Activated T-cell treated with anti-CD3 and anti-CD28 coated beads for 4 hours (primary cell): ENCODE measurements at places on chromosomes 1 and 21.

GRCh38 chr1:161199506-161200139 is 769 bp upstream of the ADAMTS4 start:
- DNase-seq: no peak

DNA sequence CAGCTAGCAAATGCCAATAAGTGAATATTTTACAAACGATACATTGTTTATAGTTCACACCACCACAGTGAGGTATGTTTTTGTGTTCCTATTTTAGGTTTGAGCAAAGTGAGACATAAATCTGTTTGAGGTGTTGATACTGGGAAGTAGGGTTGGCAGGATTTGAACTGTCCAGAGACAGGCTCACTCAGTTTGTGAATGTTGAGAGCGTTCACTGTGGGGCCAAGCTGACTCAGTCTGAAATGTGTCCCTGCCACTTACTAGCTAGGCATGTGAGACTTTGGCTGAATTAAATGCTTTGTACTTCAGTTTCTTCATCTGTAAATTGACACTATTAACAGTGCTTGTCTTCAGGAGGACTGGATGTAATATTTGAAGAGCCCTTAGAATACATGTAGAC is 35.1 kb downstream of the DIRAS3 start:
- no peak for DNase-seq

GRCh38 chr21:38468989-38469388 is 29.3 kb downstream of the ERG start:
- no peak for DNase-seq

GRCh38 chr1:203744075-203744972 is 20.7 kb upstream of the LAX1 start:
- DNase-seq: no peak

DNA sequence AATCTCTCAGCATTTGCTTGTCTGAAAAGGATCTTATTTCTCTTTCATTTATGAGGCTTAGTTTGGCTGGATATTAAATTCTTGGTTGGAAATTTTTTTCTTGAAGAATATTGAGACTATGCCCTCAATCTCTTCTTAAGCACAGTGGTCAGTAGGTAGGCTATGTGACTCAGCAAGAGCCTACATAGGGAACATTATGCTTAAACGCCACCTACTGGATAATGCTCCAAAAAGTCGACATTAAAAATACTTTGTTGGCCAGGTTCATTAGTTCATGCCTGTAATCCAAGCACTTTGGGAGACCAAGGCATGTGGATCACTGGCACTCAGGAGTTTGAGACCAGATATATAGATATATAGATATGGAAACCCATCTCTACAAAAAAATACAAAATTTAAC is 678.0 kb upstream of the USP24 start:
- no peak for DNase-seq

DNA sequence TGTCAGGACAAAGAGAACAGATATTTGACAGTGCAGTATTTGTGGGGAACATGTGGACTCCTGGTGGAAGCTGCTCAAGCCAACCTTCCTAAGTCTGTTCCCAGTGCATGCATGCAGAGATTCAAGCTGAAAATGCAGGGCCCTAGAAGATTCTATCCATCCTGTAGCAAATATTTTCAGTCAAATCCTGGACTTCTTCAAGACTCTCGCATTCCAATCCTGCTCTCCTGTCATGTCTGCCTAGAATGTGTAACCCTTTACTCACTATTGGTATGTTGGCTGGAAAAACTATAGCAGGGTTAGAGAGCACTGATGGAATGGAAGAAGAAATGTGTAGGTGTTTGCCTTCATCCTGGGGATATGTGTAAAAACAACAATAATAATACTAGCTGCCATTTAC is 385.6 kb upstream of the PKN2 start:
- DNase-seq: no peak

- no peak for DNase-seq
Measured at GRCh38 chr21:21101911-21102310, 103.7 kb downstream of the NCAM2 start.

- no peak for DNase-seq
Measured at GRCh38 chr1:111006556-111006955, 42.8 kb upstream of the LRIF1 start.

DNA sequence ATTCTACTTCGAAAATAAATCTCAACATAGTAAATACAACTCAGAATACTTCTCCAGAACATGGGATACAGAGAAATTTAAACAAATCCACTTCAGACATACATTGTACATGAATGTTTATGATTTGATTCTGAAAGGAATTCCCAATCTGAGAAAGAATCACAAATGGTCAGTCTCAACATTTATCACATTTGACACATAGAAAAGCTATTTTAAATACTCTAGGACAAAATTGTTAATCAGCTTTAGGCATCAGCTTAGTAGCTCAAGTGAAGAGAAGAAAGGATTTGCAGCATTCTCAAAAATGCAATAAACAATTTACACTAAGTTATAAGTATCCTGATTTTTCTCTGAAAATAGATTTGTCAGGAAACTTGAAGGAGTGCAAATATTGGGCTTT is 184.8 kb downstream of the PTPRC start:
- DNase-seq: no peak

- DNase-seq: no peak
Measured at GRCh38 chr1:189141056-189141455, 1336.6 kb downstream of the BRINP3 start.

GRCh38 chr21:25759573-25759972 is 24.8 kb downstream of the GABPA start:
- DNase-seq: no peak

GRCh38 chr1:224541072-224541790 is 74.9 kb upstream of the CNIH3 start:
- DNase-seq: no peak

DNA sequence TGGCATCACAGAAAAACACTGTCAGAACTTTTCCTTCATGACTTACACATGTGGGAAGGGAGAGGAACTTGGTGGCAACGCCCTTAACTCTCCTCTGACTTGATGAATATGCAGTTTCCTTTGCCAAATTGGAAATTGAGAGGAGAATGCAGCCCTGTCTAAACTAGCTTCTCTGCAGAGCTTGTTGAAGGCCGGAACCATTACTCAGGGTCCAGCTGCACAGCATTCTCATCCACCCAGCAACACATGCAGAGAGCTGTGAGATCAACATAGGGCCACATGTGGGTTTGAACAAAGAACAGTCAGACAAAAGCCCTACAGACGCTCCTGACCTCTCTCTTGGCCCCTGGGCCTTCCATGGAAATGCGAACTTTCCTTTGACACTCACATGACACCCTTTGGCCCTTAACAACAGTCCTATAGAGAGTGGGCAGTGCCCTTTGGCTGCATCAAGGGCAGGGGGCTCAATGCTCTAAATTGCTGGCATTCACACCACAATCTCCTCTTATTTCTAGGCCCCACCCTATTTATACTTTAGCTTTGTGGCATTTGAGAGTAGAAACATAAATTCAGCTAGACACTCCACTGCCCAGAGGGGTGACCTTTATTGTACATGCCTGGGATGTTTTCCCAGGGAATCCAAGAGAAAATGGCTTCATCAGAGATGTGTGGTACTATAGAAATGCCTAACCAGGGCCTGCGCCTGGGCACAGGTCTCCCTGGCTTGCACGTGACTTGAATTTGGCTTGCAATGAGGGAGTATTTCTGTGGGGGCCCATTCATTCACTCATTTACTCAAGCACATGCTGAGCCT is 64.4 kb downstream of the CDC7 start:
- DNase-seq: no peak

DNA sequence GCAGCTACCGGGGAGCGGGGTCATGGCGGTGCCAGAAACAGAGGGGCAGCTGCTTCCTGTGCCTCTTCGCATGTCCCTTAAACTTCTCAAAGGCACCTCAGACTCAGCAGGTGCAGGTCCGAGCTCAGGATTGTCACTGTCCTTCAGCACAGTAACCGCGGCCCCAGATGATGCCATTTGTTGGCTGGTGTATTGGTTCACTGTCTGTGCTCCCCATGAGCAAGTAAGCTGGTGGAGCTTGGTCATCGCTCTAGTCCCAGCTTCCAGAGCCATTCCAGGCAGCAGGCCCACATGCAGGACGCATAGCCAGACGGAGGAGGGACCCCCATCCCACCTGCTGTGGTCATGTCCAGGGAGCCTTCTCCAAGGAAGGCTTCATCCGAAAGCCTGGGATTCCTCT is 154.0 kb upstream of the AJAP1 start:
- no peak for DNase-seq

- DNase-seq: no peak
Measured at GRCh38 chr21:28936721-28937120, 56.0 kb downstream of the LTN1 start.

GRCh38 chr1:150545486-150546032 is 3.6 kb upstream of the ADAMTSL4 start:
- no peak for DNase-seq

DNA sequence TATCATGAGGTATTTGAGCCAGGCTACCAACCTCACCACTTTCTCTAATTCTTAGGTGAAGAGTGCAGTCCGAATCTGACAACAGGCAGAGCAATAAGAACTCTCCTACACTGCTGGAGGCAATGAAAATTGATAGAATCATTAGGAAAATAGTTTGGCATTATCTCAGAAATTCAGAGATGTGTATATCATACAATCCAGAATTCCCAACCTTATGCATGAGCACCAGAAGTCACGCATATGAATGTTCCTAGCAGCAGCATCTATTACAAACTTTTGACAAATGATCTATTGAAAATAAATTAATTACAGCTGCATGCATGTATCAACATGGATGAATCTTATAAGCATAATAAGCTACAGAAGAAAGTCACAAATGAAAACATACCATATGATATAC is 176.9 kb upstream of the CAMK1G start:
- no peak for DNase-seq

DNA sequence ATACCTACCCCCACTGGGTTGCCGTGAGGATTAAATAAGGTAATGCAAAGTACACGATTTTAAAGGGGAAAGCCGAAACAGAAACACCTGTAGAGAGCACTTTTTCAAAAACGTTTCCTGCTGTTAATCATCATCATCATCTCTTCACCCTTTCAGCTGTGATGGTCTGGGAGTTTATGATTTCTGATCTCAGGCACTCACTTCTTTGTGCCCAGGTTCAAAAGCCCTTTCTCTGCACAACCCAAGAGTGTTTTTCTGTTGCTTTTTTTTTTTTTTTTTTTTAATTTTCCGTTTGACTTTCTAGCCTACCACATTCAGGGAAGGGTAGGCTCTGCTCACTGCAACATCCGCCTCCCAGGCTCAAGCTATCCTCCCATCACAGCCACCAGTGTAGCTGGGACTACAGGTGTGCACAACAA is 936 bp upstream of the UBXN11 start:
- no peak for DNase-seq

- DNase-seq: no peak
Measured at GRCh38 chr1:196723325-196724185, 51.1 kb upstream of the CFHR3 start.

DNA sequence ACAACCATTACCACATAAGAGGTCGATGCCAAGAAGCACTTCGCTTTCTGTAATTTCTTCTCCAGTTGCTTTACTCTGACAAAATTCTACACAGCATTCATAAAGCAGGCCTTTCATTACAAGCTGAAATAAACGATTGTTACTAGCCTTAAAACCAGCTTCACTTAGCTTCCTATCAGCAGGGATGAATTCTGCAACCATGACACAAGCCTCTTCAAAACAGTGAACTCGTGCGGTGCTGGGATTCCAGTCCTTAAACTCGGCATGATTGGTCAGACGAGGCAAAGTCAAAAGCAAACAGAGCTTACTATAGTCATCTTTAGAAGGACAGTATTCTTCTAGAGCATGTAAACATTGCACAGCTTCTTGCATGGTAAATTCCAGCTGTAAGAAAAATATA is 30.6 kb downstream of the WDR47 start:
- DNase-seq: no peak

DNA sequence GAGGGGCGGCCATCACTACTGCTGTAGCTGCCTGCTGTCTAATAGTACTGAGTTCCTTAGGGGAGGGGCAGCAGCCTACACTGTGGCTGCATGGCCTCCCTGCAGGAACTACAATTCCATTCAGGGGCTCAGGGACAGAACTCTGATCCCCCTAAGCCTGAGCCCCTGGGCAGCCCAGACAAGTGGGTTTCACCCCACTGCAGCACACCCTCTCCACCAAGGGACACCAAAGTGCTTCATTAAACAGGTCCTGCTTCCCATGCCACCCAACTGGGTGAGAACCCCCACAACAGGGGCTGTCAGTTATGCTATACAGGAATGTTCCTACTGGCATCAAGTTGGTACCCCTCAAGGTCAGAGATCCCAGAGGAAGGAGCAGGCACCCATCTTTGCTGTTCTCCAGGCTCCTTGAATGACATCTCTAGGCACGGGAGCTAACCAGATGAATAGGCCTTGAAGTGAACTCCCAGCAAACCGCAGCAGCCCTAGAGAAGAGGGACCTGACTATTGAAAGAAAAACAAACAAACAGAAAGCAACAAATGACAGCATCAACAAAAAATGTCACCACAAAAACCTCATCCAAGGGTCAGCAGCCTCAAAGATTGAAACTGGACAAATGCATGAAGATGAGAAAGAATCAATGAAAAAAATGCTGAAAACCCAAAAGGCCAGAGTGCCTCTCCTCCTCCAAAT is 437.4 kb downstream of the NUF2 start:
- no peak for DNase-seq

GRCh38 chr1:222654849-222655248 is 37.0 kb downstream of the MIA3 start:
- DNase-seq: peak; percentile 54

DNA sequence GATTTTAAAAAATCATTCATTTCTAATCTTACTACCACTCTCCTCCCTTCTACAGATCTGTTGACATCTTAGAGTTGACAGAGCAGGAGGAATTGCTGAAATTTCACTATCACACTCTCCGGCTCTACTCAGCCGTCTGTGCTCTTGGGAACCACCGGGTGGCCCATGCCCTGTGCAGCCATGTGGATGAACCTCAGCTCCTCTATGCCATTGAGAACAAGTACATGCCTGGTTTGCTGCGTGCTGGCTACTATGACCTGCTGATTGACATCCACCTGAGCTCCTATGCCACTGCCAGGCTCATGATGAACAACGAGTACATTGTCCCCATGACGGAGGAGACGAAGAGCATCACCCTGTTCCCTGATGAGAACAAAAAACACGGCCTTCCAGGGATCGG is 276.7 kb downstream of the ZP4 start:
- no peak for DNase-seq

DNA sequence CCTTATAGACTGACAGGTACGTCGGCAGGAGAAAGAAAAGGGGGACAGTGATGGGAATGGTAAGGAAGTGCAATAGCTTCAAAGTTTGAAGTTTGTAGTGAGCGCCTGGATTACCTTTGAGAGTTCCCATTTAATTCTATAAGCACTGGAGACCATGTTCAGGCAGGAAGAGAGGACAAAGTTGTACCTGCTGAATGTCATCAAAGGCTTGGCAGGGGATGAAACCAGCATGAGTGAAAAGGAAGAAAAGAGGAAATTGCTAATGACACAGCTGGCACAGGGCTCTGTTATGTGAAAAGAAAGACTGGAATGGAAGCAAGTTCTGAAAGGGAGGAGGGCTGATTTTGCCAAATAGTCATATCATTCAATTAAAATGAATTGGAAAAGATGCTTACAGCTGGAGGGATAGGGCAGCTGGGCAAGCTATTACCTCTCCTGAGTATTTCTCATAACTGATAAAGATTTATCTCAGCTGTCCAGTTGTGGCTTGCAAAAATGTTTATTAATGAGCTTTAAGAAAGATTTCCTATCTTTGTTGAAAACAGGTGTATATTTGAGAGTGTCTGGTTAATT is 109.2 kb downstream of the HMCN1 start:
- DNase-seq: no peak
